PC-3 (cell line): ENCODE measurements at places on chromosomes 13 and 19. TPM values are rescaled to one million over a fixed set of nuclear protein-coding genes. Genes with fewer than 3 reads are reported as not detected.

The NCAN gene
- 0.15 TPM in 1 of 2 replicates, not detected in the other for total RNA-seq

DNA sequence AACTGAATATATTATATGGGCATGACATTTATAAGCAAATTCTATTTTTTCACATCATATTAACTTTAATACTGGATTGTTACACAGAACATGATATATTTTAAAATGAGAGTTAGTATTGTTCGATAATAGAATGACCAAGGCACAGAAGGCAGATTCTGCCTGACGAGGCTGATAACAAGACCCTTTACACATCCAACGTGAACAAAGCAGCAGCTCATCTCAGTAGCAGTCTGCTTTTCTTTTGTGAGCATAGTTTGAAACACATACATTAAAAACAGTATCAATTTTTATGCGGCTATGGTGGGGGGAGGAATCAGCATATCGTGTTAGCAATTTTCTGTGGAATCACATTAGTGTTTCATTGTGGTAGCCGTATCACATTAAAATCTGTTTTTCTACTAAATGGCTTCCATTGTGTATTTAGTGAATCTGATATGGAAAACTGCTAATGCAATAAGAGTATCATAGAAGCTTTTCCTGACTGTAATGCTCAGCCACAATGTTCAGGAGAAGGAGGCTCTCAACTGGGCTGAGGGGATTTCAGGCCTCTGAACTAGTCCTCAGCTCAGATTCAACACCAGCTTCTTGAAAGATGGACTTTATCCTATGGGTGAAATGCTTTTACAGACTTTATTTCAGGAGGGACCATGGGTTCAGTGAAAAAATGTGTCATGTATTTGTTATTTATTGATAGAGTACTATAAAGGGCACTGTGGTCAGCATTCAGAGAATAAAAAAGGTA, 4.0 kb downstream of the SMAD9 start:
- H3K27me3 ChIP-seq = no peaks in the 10 kb centered on the region; the same call in 1 of the 2 replicates
- H3K4me3 ChIP-seq = no peak overlapping the region
- no peaks in the 10 kb centered on the region for H3K36me3 ChIP-seq
- DNase-seq = no peak
- H3K4me1 ChIP-seq = peaks cover 9% of the 10 kb centered on the region
- no peak overlapping the region for H3K27ac ChIP-seq

DNA sequence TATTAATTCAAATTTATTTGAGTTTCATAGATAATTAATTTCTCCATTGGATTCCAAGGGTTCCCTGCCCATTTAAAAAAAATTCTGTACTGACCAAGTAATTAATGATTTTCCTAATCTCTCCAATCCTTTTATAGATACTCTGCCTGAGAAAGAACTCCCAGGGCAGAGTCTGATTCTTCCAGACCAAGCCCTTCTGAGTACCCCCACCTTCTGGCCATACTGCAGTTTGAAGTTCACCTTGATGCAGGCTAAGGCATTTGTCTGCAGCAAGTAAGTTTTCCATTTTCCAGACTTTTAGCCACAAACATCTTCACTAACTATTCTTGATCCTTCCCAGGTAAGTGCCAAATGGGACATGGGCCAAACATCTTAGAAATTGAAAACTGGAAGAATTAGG, 195.9 kb downstream of the LHFPL6 start:
- H3K27ac ChIP-seq = no peak overlapping the region
- no peak for DNase-seq
- H3K27me3 ChIP-seq = no peaks in the 10 kb centered on the region
- no peaks in the 10 kb centered on the region for H3K36me3 ChIP-seq
- H3K4me3 ChIP-seq = no peak overlapping the region

- no peaks in the 10 kb centered on the region for H3K36me3 ChIP-seq
- no peak overlapping the region for H3K4me3 ChIP-seq
- H3K27me3 ChIP-seq = no peaks in the 10 kb centered on the region
- DNase-seq = no peak
- no peak overlapping the region for H3K27ac ChIP-seq
Observed at GRCh38 chr13:23380534-23380933, 53.0 kb downstream of the SACS start.

DNA sequence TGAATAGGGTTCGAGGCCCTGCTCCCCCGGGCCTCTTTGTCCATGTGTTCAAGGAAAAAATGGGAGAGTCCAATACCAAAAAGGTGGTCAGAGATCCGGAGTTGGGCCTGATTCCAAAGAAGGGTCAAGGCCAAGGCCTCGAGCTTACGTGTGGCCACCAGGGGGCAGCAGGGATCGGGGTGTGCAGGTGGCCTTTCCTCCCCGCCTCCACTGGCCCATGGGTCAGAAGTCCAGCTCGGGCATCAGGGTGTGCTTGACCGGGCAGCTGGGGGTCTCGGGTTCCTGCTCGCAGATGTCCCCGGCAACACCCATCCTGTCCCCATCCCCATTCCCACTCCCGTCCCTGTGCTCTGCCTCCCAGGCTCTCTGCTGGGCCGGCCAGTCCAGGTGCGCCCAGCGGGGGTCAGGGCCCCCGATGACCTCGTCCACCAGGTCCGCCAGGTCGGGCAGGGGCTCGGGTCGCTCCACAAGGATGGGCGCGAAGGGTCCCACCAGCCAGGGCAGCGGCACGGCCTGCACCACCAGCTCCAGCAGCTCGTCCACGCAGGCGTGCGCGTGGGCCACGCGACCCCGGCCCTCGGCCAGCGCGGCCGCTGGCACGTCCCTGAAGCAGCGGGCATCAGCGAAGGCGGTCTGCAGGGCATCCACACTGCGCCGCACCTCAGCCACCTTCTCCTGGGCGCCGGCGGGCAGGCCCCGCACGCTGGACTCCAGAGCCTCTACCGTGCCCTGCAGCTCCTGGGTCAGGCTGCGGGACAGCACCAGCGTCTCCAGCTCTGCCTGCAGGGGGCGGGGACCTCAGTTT, 5.2 kb upstream of the PLIN4 start:
- H3K27me3 ChIP-seq = no peaks in the 10 kb centered on the region
- DNase-seq = peak; percentile 61
- peaks cover 16% of the 10 kb centered on the region for H3K4me1 ChIP-seq
- H3K4me3 ChIP-seq = no peak overlapping the region
